ENCODE measurements at places on chromosomes 7 and 10. TPM values are rescaled to one million over a fixed set of nuclear protein-coding genes. Genes with fewer than 3 reads are reported as not detected.

Gene CPEB3
- total RNA-seq: 0.64 TPM

Gene FAM25A
- total RNA-seq: not detected

Gene SLC18A3
- not detected for total RNA-seq

Gene TMEM236
- not detected for total RNA-seq

Gene ACTL6B
- total RNA-seq: not detected

Gene ZNF32
- 24.6 TPM for total RNA-seq

Gene PAOX
- 5.6 TPM for total RNA-seq

Gene VAX1
- not detected for total RNA-seq

Gene NEUROD6
- total RNA-seq: not detected

Gene ZP3
- total RNA-seq: 2.1 TPM

Gene ECHDC3
- total RNA-seq: 29.9 TPM

Gene SVIL
- total RNA-seq: 16.4 TPM

Gene ITGB8
- 6.7 TPM for total RNA-seq

Gene EVX1
- total RNA-seq: not detected

Gene ELAPOR2
- 12.9 TPM for total RNA-seq

Gene WDR86
- 1.7 TPM for total RNA-seq

Gene FGFR2
- 0.52 TPM for total RNA-seq

Gene CCT6A
- 120 TPM for total RNA-seq

Gene LIPM
- not detected for total RNA-seq

Gene TMEM140
- 0.64 TPM for total RNA-seq

Gene LEP
- total RNA-seq: not detected

Gene VGF
- 0.91 TPM for total RNA-seq

Gene GPR85
- 0.24 TPM for total RNA-seq

Gene PRSS37
- total RNA-seq: not detected

Gene EPHA1
- total RNA-seq: 0.91 TPM

Gene PRF1
- not detected for total RNA-seq

Gene FMC1
- total RNA-seq: 15.3 TPM

Gene CYP2C19
- not detected for total RNA-seq

Gene GDF10
- 8.2 TPM for total RNA-seq

Gene NPFFR1
- not detected for total RNA-seq

Gene TMEM213
- total RNA-seq: not detected

Gene CYP2C8
- not detected for total RNA-seq

Gene LMOD2
- total RNA-seq: not detected

Gene AMPH
- 2.8 TPM for total RNA-seq

Gene SPDYE11
- total RNA-seq: not detected

Gene MMRN2
- 1.3 TPM for total RNA-seq

Data from epithelial cell of alveolus of lung (primary cell).